ENCODE measurements at places on chromosomes 6 and 20.

GRCh38 chr20:6104493-6105188, 18.2 kb downstream of the FERMT1 start:
- no peak for DNase-seq

DNA sequence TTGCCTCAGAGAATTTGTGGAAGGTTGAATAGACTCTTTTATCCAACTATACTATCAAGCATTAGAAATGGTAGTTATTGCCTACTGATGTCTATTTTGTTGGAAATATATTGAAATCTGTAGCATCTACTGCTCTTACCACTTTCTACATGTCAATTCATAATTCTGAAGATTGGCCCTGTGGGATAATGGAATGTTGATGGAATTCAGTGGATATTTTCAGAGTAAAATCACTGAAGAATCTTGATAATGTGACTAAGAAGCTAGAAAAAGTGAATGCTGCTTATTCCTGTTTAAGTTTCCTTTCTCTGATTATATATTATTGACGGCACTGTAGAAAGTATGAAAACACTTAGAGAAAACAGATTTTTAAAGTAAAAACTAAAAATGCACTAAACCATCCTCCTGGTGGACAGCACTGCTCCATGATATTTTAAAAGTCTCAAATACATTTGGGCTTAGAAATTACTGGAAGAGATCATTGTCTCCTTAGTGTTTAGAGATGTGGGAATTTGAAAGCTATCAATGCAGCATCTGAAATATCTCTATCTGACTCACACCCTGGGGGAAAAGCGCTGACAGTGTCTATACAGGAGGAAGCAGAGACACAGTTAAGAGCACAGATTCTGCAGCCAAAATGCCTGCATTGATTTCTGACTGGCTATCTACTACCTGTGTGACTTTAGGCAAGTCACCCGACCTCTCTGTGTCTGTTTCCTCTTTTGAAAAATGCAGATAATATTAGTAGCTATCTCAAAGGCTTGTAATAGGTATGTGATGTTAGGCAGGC, 37.9 kb upstream of the RCAN2 start:
- no peak for DNase-seq

- no peak for DNase-seq
These were observed 416 bp upstream of the POLR1H start for GRCh38 chr6:30060606-30061091.

DNA sequence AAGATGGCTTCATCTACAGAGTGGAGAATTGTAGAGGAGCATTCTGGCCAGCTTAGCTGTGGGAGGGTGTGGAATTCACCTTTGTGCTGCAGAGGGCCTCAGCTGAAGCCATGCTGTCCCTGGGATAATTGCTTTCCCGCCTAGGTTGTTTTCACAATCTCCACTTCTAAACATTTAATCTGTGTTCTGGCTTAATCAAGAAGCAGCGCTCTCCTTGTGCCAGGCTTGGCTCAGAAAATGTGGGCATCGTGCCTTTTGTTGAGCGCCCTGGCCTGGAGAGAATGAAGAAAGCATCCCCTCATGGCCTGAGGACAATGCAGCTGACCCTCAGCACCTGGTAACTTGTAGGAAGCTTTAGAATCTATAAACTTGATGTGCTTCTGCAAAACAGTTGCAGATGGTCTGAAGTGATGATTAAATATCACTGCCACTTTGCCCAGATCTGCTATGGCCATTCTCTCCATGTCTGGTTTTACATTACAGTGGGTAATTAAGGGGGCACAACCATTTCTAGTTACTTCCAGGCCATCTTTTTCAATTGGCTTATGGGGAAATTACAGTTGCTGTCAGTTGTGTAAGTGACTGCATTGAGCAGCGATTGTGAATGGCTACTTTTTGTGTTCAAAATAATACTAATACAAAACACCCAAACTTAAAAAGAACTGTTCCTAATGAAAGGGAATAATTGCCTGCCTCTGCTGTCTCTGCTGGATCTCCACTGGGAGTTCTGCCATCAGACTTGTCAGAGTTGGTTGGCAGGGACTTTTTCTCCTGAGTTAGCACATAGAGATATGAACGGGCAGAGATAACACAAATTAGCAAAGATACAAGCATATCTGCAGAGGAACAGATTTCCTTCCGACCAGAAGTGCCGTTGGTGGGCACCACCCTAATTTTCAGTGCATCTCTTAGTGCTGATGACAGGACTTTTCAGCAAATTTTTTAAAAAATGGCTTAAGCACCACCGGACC, 18.4 kb downstream of the CTNNBL1 start:
- peak; percentile 62 for DNase-seq

GRCh38 chr6:127464161-127464880, 5.1 kb upstream of the KIAA0408 start:
- DNase-seq: no peak

GRCh38 chr6:108597572-108598304, 37.0 kb downstream of the FOXO3 start:
- DNase-seq: no peak

DNA sequence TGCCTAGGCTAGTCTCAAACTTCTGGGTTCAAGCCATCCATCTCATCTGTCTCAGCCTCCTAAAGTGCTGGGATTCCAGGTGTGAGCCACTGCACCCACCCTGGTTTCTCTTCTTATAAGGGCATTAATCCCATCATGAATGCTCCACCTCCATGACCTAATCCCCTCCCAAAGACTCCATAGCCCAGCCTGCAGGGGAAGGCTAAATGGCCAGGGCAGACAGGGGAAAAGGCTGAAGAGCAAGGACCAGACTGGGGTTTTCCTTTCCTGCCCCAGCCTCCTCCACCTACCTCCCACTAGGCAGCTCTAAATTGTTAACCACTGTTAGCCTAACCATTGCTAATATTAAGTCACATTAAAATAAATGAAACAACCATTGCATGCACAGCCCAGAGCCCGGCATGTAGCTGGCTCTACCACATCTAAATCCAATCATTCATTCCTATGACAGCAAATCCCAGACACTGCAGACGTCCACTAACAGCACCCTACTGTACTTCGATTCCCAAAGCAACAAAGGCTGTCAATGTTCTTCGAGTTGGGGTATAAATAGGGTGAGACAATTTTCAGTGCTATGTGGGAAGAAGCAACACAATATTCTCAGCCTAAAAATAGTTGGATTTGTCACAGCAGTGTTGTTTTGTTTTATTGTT, 243.2 kb upstream of the ARID1B start:
- DNase-seq: no peak

DNA sequence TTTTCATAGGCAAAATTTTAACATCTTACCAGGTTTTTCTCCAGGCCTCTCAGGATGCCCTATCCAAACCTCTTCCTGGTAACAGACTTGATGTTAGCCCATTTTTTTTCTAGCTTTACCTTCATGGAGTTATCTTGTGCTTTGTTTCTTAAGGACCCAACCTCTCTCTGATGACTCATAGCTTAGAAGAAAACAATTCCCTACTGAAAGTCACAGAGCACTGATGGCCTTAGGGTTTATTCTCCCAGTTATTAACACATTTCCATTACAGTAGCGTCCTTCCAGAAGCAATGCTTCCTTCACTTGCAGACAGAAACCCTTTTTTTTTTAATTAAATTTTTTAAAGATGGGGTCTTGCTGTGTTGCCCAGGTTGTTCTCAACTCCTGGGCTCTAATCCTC, 79.4 kb downstream of the IYD start:
- DNase-seq: no peak

DNA sequence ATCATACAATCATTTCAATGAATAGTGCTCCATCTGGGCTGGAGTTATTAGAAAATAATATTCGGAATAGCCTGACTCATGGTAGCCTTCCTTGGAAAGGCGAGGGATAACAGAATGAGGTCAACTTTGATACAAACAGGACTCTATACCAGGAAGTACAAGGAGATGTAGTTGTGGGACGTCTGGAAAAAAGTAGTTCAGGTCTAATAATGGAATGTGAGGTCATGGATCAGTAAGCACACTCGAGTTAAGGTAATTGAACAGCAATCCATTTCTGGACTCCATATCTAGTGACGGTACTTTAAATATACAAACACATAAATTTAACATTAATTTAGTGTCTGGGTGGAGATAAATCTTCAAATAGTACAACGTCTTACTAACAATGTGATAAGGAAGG, 1204.0 kb upstream of the ADGRB3 start:
- DNase-seq: no peak

DNA sequence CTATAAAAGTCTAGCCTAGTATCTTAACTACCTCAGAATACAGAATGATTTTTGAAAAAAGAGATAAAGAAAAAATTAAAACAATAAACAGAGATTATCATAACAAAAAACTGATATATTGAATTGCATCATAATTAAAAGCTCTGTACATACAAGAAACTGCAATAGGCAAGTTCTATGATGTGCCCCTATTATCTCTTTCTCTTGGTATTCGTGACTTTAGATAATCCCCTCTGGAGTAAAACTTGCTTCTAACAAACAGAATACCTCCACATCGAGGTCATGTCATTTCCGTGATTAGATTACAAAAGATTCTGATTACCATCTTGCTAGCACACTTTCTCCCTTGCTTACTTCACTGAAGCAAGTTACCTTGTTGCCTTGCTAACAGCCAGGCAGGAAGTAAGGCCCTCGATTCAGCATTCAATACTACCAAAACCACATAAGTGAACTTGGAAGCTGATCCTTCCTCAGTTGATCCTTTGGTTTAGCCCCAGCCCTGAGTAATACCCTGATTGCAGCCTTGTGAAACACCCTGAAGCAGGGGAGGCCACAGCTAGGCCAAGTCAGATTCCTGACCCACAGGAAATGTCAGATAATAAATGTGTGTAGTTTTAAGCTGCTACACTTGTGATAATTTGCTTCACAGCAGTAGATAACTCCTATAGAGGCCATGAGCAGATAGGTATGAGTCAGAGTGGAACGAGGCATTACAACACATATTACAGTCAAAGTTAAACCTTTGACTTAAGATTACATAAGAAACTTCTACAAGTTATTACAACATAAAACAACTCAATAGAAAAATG, 53.7 kb upstream of the TMX4 start:
- DNase-seq: no peak

DNA sequence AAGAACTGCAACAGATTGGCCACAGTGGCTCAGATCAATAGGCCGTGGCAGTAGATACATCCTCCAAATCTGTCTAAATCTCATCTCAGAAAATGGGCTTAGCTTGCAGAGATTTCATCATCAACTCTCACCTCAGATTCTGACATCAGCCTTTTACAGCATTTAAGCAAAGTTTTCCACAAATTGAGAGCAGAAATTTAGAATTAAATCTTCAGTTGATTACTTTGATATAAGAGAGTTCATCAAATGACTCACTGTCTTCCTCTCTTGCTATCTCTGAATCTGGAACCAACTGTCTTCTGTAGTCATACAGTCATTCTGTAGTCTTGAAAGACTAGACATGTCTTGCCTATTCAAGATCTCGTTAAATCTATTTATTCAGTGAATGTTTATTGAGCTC, 45.2 kb upstream of the CTAGE9 start:
- no peak for DNase-seq
